ENCODE measurements at places on chromosomes 2 and 18.

DNA sequence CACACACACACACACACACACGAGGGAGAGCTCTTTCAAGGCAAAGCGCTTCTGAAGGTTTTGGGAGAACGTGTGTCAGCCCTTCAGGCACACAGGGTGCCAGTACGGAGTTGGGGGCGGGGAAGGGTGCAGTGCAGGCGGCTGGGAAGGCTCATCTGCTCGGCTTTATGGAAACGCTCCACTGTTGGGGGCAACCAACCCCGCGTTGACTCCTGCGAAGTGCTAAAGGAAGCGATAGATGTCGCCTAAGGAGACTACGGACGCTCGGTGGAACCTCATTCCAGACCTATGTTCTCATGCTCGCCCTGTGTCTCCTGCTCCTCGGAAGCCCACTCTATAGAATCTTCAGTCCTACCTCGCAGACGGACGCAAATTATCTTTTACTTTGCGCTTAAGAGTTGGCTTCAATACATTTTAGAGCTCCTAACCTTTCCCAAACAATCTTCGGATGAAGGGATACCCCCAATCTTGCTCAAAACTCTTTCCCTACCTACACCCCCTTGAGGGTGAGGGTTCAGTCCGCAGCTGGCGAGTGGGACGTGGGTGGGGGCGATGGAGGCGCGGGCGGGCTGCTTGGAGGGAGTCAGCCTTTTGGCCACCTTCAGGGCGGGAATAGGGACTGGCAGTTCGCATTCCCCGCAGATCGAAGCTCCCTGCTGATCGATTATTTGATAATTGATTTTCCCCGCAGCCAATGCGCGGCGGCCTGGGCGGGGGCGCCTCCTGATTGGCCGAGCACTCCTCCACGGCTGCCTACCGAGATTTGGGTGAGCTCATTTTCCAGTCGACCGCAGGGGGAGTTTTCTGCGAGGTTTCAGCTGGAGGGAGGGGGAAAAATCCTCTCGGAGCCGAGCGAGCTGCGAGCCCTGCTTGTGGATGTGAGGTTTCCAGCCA is 1.9 kb upstream of the MEIS1 start:
- DNase-seq: no peak

DNA sequence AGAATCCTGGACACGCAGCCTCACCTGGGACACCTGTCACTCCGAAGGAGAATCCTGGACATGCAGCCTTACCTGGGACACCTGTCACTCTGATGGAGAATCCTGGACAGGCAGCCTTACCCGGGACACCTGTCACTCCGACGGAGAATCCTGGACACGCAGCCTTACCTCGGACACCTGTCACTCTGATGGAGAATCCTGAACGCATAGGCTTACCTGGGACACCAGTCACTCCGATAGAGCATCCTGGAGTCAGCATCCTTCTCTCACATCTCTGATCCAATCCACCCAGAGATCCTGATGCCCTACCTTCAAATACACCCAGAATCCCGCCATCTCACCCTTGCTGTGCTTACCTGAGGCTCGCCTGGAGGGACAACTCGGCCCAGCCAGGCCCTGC is 154.9 kb downstream of the NDUFA10 start:
- DNase-seq: no peak

GRCh38 chr2:85246348-85246747 is 81.4 kb downstream of the TGOLN2 start:
- DNase-seq: no peak

- no peak for DNase-seq
These were observed 45.7 kb upstream of the C2orf74 start for GRCh38 chr2:61116302-61116701.

GRCh38 chr2:80058562-80058961 is 246.0 kb downstream of the LRRTM1 start:
- DNase-seq: no peak

GRCh38 chr2:46966576-46966975 is 51.0 kb upstream of the MCFD2 start:
- no peak for DNase-seq

DNA sequence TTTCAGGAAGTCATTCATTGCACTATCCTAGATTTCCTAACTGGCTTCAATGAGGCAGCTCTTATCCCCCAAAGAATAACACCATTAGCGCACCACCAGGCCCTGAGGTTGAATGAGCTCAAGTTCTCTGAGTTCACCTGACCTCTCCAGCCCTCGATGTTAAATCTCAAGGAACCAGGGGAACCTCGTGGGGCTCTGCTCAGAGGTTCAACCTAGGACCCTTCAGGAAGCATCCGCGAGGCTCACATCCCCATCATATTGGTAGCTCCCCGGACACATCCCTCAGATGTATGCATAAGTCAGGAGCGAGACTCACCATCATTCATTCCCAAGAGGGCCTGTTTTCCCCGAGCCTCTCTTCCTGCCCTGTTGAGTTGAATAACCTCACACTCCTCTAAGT is 145.6 kb upstream of the KLHL29 start:
- no peak for DNase-seq

- no peak for DNase-seq
These were observed 26.8 kb downstream of the NIFK start for GRCh38 chr2:121709776-121710469.

DNA sequence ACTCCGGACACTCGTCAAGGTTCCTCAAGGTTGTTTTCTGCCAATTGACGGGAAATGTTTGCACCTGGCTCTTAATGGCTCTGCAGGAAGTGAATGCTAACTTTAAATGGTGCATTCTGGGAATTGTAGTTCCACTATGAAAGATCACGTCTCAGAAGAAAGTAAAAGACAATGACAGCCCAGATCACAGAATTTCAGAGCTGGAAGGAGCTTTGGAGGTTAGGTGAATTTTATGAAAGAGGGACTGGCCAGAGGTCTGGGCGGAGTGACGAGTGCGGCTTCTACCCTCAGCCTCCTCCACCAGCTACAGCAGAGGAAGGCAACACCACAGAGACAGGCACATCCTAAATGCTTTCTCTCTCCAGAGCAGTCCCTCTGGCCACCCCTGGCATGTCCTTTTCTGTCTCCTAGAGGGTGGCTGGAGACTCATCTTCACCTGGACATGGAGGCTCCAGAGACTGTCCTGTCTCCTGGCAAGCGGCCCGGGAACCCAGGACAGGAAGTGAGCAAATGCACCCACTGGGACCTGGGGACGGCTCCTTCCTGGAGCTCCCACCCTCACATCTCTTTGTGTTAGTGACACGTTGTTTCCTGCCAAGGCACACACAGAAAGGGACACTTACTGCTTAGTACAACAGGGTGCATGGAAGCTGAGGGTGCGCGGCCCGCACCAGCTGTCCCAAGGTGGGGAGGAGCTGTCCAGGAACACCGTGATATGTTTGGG is 19.4 kb downstream of the THAP4 start:
- DNase-seq: no peak

DNA sequence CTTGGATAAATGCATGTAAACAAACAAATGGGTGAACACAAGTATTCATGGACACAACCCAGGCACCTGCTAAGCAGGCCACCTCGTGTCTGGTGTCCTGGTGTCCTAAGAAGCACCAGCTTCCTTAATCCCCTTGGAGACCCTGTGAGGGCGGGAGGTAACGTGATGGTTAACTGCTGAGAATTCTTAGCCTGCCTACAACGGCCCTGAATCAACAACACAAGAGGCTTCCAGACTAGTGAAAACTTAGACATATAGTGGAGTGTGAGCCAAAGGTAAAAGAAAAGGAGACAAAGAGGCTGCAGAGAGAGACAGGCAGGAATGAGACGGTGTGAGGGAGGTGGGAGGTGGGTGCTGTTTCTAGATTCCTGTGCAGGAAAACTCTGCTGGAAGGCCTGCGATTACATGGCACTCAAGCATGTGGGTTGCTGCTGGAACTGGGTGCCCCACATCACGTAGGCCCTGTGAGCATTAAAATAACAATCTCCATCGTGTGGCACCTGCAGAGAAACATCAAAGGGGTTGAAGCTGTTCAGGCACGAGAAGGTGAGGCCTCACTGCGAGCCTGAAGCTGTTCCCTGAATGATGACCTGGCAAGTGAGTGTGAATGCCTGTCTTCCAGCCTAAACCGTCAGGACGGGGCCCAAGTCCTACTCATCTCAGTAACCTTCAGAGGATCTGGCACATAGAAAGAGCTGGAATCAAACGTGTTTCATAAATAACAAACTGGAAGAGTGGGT is 64.2 kb downstream of the RPL37A start:
- no peak for DNase-seq
